Gastrocnemius medialis (tissue), 4 donors: ENCODE measurements at places on chromosomes 11 and 22. TPM values are rescaled to one million over a fixed set of nuclear protein-coding genes. Genes with fewer than 3 reads are reported as not detected.

NAALADL1 gene
- total RNA-seq, result 4.0 TPM

MPPED2 gene
- total RNA-seq, result 4.4 TPM

TECTA gene
- 1.6 TPM for total RNA-seq

GRCh38 chr11:114243461-114244372 lies 52.5 kb upstream of the NNMT start:
- peak; percentile 76 for DNase-seq

DNA sequence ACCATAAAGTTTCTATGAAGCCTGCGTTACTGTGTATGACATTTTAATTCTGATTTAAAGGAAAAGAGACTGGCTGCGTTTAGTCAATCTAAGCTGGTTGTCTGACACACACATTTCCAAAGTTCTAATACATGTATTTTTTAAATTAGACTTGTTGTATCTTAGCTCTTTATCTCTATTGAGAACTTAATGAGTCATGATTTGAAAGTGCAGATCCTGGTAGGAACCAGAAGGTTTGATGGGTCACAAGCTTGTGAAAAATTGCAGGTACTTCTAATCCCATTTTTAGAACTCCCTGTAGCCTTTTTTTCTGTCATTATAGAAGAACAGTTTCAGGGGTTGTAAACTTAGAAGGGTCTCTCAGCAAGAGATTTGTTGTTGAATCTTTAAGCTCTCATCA lies 210.3 kb downstream of the DDX10 start:
- no peak for DNase-seq
